Hematopoietic multipotent progenitor cell treated with erythropoietin and hydrocortisone succinate and interleukin-3 and kit ligand, for 6 days (in vitro differentiated cells): ENCODE measurements at places on chromosomes 11 and 22.

- no peak for DNase-seq
These were observed 199.0 kb downstream of the GRIK4 start for GRCh38 chr11:120710354-120711131.

DNA sequence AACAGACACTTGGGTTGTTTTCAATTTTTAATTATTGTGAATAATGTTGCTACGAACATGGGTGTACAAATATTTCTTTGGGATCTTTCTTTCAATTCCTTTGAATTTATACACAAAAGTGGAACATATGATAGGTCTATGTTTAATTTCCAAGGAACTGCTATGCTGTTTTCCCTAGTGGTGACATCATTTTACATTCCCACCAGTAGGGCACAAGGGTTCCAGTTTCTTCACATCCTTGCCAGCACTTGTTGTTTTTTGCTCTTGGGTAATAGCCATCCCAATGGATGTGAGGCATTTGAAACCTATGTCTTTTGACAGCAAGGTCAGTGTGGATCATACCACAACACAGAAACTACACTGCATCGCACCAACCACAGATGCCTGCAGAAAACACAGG is 41.8 kb upstream of the SCN3B start:
- DNase-seq, result no peak

DNA sequence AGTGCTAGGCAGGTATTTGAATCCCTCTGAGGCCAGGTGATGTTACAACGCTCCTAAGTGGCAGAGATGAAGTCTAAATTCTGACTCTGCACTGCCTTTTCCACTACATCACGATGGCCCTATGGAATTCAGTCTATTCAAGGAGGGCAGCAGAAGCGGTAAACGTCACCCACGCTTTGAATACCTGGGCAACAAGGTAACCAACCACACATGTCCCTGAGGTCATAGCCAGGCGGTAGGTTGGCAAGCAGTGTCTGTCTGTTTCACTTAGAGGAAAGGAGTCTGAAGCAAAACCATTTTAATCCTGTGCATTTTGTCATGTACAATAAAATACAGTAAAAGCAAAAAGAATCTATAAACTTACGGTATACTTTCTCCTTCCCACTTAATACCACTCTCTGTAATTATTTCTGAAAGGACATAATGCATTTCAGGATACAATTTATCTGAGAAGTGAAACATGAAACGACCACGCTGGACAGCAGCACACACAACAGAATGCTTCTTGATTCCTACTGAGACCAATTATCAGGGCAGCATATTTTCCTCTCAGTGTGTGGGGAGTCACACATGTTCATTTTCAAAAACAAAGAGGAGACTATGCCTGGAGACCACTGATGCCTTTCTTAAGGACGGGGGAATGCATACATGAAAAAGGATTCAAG is 51.3 kb downstream of the PRDM10 start:
- peak; percentile 30 for DNase-seq

DNA sequence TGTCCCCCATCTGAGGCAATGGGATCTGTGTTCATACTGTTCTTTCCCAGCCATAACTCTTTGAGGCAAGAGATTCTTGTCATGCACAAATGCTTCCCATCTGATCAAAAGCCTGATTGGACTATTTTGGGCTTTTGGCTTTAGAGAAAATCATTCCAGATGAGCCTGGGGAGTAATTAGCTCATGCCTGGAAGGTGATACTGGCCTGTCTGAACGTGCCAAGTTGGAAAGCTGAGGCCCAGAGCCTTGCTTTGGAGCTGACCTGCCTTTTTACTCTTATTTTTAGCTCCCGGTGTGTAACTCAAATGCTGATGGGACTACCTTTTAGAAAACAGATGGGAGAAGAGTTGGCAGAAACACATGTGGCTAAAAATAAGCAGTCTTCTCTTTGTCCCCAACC is 105.0 kb downstream of the DBX1 start:
- no peak for DNase-seq

DNA sequence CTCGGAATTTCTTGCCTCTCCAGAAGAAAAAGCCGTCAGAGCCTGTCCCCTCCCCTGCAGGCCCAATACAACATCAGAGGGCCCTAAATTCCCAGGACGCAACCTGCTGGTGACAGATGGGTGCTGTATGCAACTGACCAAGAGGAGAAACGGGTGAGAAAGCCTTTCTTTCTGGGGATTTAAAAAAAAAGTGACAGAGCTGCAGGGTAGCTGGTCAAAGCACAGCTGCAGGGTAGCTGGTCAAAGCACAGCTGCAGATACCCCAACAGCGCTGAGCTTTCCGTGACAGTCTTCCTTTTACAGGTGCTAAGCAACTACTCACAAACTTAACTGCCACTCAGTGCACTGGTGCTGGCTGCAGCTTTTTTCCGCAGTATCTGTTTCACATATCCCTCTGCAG is 17.8 kb downstream of the AP1B1 start:
- DNase-seq, result no peak

DNA sequence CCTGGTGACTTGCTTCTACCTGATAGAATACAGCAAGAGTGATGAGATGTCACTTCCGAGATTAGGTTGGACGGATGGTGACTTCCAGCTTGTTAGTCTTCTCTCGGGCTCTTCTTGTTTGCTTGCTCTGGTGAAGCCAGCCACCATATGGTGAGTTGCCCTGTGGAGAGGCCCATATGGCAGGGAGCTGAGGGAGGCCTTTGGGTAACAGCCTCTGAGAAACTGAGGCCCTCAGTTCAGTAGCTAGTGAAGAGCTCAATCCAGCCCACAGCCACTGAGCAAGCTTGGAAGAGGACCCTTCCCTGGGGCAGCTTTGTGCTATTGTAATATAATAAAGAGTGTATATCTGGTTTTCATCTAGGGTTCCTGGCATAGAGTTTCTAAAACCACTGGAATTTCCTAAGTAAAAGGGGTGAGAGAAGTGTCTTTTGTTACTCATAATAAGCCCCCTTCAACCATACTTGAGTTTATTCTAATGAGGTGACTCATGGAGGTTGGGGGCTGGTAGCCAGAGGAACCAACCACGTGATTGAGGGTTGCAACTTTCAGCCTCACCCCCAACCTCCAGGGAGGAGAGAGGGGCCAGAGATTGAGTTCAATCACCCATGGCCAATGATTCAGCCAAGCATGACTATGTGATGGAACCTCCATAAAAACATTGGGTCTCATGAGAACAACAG is 8.0 kb upstream of the TPCN2 start:
- DNase-seq, result no peak

DNA sequence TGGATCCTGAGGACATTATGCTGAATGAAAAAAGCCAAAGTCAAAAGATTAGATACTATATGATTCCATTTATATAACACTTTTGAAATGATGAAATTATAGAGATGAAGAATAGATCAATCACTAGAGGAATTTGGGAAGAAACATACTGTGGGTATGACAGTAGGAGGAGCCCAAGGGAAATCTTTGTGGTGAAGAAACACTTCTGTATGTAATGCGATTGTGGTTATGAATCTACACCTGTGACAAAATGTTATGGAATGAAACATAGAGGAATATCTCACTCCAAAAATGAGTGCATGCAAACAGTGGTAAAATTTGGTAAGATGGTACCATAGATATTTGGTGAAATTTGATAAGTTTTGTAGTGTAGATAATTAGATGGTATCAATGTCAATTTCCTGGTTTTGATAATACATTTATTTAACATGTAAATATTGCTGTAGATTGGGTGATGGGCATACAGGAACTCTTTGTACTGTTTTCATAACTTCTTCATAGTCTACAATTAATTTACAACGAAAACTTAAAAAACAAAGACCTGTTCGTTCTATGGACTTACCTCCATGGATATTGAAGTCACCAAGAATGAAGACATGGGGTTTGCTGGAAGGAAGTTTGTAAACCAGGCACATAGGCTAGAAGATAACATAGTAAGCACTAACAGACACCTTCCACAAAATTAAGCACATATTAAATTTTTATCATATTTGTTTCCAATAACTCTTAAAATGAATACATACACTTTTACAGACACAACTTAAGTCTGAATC is 11.5 kb downstream of the MRGPRX1 start:
- DNase-seq, result no peak

- DNase-seq, result no peak
These were observed 83.2 kb downstream of the ST3GAL4 start for GRCh38 chr11:126438691-126439090.

DNA sequence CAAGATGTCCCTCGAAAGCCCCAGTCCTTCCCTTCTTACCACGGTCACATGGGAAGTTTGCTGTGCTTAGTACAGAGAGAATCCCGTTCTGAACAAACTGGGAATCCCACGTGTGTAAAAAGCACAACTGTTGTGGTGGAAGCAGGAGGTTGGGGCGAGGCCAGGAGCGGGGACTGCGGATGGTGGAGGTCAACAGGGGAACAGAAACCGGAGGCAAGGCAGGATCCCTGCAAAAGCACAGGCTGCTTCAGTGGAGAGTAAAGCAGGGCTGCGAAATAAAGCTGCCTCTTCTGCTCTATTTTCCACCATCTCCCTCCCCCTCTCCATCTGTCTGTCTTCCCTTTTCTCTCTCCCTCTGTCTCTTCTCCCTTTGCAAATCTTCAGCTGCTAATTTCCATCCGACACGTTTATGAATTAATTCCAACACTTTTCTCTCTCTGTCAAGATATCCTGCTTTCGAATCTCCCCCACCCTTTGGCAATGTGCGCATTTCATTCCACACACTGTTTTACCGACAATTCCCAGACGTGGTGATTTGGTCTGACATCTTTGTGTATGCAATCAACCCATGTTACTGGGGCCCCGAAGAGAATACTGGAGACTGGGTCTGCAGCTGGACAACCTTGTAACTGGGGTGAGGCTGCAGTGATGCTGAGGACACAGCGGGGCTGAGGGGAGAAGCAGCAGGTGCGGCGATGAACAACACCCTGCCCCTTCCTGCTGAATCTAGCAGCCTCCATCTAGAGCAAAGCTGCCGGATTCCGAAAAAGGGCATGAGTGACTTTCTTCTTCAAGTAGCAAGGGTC is 571.8 kb downstream of the OPCML start:
- DNase-seq, result no peak

DNA sequence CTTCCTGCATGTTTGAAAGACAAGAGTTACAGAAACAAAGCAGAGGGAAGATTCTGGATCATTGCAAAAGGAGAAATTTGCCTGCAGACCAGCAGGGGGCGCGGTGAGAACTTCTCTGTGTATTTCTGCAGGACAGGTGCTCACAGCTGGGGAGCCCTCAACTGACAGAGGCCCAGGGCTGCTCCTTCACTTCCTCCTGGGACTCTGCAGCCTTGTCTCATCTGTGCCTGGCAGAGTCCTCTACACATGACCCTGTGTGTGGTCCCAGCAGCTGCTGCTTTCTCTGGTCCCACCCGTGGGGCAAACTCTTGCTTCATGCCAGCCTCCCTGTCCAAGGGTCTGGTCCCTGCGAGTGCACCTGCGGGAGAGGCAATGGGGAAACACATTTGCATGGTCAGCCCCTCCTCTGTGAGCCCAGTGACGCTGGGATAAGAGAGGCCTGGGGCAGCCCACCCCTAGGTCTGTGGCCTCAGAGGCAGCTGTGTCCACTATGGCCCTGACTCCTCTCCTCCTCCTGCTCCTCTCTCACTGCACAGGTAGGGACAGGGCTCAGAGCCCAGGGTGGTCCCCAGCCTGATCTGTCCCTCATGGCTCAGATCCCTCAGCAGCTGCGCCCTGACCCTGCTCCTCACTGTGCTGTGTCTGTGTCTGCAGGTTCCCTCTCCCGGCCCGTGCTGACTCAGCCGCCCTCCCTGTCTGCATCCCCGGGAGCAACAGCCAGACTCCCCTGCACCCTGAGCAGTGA is 43.2 kb upstream of the VPREB1 start:
- DNase-seq, result peak; percentile 59

- DNase-seq, result no peak
These were observed 163.8 kb downstream of the FAT3 start for GRCh38 chr11:92388380-92388779.

DNA sequence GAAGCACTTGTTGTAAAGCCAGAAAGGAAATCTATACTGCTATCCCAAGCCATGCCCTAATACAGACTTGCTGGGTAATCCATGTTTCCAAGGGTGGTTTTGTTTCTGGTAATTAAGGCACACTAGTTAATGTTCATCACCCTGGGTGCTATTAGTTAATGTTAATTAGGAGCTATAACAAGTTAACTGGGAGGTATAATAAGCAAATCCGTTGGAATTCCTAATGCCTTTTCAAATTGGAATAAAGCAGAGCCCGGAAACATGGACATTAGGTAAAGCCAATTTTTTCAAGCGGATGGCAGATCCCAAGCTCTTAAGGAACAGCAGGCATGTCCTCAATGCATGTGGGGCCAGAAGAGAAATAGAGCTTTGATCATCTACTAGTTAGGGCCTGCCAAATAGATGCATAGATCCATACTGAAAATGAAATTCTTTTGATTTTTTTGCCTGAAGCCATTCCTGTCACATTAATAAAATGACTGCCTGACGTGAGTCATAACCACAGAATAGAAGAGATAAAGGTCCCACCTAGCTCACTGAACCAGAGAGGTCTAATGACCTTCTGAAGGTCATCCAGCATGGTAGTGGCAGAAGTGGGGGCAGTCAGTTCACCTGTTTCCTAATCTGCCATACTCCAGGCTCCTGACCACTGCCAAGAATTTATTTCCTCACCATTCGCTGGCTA is 28.5 kb upstream of the CCDC34 start:
- peak; percentile 23 for DNase-seq

- DNase-seq, result no peak
These were observed 404.5 kb downstream of the LARGE1 start for GRCh38 chr22:33515795-33516194.

DNA sequence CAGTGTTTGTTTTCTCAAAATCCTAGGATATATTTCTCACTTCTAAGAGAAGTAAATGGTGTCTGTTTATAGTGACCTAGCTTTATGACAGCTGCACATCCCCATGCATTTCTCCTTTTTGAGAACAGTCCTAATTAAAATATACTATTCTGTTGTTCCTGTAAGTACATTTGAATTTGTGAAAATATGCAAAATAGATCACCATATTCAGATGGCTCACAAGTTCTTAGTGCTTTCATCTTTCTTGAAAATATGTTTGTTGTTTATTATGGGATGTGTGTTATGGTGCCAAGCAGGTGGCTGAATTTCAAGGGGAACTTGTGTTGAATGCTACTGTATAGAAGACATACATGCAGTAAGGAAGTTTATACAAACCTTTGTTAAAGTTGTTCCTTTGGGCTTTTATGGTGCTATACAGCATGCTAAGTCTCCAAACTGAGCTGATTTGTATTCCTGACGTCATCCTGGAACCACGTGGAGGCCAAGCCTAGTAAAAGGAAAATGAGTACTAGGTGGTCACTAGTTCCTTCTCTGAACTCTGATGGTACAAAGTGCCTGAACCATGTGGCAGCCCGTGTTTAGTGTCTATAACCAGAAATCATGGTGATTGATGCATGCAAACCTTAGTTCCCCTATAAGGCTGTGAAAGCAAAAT is 7.8 kb upstream of the VSTM5 start:
- no peak for DNase-seq

GRCh38 chr11:134068829-134069425 is at the start of gene JAM3:
JAM3 (plus strand) TSS chr11:134069072; CDS start chr11:134069084, 12 bp downstream.
- peak; percentile 93 for DNase-seq
